ENCODE measurements at places on chromosomes 5 and 9.

- no peaks in the 10 kb centered on the region for H3K36me3 ChIP-seq
- no peaks in the 10 kb centered on the region for H3K27me3 ChIP-seq
- no peak overlapping the region for H3K4me3 ChIP-seq
- no peak overlapping the region for H3K27ac ChIP-seq
- DNase-seq: no peak
These were observed 274.4 kb downstream of the KCNN2 start for GRCh38 chr5:114636271-114636670.

- peaks cover 23% of the 10 kb centered on the region for H3K4me1 ChIP-seq
- H3K27ac ChIP-seq: no peak overlapping the region
- no peaks in the 10 kb centered on the region for H3K36me3 ChIP-seq
- no peak for DNase-seq
These were observed 177.0 kb upstream of the MVB12B start for GRCh38 chr9:126149661-126150060.

DNA sequence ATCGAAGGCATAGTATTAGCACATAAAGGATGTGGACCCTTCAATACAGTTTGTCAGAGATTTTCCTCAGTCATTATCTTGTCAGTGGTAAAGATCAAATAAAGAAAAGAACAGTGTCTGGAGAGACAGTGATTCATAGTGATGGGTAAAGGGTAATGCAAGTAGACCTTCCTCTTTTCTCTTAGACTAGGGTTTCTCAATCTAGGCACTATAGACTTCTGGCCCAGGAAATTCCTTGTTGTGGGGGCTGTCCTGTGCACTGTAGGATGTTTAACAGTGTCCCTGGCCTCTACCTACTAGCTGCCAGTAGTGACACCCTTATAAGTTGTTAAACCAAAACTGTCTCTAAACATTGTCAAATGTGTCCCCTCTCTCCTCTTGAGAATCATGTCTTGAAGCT lies 6.9 kb downstream of the CAMK4 start:
- H3K36me3 ChIP-seq: no peaks in the 10 kb centered on the region
- no peak overlapping the region for H3K4me3 ChIP-seq
- no peak overlapping the region for H3K27ac ChIP-seq
- no peaks in the 10 kb centered on the region for H3K27me3 ChIP-seq
- no peak for DNase-seq
- H3K4me1 ChIP-seq: peaks cover 11% of the 10 kb centered on the region

DNA sequence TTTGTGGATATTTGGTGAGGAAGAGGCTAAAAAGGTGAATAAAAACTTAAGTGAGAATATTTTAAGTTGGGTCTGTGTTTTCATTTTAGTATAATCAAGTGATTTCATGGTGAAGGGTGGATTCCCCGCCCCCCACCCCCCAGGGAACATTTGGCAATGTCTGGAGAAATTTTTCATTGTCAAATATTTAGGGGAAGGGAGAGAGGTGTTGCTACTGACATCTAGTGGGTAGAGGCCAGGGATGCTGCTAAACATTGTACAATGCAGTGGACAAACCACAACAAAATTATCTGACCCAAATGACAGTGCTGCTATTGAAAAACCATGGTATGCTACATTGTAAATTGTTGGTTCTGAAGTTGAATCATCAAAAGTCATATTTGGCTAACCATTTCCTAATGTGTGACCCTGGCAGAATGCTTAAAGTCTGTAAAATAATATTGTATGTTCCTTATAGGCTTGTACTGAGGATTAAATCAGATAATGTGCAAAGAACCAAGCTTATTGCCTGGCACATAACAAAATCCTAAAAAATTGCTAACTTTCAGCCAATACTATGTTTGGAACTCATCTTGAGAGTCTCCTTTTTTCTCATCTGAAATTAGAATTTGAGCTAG lies 5.6 kb downstream of the C5orf24 start:
- no peaks in the 10 kb centered on the region for H3K27me3 ChIP-seq
- H3K36me3 ChIP-seq: peaks cover 84% of the 10 kb centered on the region
- H3K4me3 ChIP-seq: no peak overlapping the region
- H3K27ac ChIP-seq: peak overlapping the region; percentile 56

GRCh38 chr5:171421331-171422262 lies 2.1 kb downstream of the FGF18 start:
- H3K4me3 ChIP-seq: peak overlapping the region; percentile 88
- no peak overlapping the region for H3K27ac ChIP-seq
- H3K4me1 ChIP-seq: peaks cover 42% of the 10 kb centered on the region
- H3K27me3 ChIP-seq: peaks cover 26% of the 10 kb centered on the region

DNA sequence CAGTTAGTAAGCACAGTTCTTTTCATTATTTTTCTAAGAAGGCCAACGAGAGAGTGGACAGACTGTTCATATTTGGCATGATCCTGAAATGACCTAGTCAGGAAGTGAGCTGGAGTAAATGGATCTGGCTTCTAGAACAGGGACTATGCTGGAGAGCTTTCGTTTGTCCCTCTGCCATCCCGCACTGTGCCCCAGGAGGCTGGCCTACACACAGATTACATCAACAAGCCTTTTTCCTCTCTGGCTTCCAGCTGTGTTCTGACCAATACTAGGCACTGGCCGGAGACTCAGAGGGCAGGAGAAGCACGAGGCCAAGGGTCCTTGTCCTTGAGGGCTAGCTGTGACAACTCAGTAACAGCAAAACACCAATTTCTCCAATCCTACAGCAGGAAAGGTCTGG lies 127.8 kb downstream of the MED27 start:
- no peak overlapping the region for H3K4me3 ChIP-seq
- no peaks in the 10 kb centered on the region for H3K4me1 ChIP-seq
- H3K36me3 ChIP-seq: no peaks in the 10 kb centered on the region
- H3K27me3 ChIP-seq: no peaks in the 10 kb centered on the region

GRCh38 chr5:135437422-135437795 lies 9.7 kb downstream of the DCANP1 start:
- H3K36me3 ChIP-seq: no peaks in the 10 kb centered on the region
- peaks cover 64% of the 10 kb centered on the region for H3K27me3 ChIP-seq
- H3K4me3 ChIP-seq: no peak overlapping the region

- H3K27ac ChIP-seq: no peak overlapping the region
- no peak overlapping the region for H3K4me3 ChIP-seq
- no peaks in the 10 kb centered on the region for H3K36me3 ChIP-seq
These were observed 273.1 kb upstream of the PIK3R1 start for GRCh38 chr5:67942421-67942820.

DNA sequence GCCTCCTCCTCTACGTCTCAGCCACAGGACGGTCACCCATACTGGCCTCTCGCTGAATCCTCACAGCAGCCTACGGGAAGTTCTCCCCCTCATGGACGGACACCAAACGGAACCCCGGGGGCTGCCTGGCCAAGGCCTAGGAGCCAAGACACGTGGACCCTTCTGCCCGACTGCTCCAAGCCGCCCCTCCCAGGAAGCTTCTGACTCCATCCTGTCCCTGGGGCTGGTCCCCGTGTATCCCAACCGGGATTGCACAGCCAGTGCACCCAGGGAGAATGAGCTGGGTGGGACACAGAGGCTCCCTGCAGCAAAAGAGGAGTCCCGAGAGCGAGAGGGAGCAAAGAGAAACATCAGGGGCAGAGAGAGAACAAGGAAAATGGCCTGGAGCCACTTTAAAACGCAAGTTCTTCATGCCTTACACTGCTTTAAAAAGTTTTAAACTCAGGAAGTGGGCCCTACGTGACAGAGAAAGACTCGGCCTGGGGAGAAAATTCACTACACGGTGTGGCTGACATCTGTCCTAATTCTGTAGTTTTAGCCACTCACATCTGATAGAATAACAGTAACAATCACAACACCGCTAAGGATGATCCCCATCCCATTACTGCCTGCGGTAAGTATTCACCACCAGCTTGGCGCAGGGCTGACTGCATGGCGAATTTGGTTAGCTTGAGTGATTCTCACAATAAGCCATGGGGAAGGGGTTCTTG lies 3.0 kb downstream of the FAM78A start:
- DNase-seq: no peak
- H3K27ac ChIP-seq: no peak overlapping the region
- peaks cover 31% of the 10 kb centered on the region for H3K27me3 ChIP-seq
- H3K4me3 ChIP-seq: no peak overlapping the region

DNA sequence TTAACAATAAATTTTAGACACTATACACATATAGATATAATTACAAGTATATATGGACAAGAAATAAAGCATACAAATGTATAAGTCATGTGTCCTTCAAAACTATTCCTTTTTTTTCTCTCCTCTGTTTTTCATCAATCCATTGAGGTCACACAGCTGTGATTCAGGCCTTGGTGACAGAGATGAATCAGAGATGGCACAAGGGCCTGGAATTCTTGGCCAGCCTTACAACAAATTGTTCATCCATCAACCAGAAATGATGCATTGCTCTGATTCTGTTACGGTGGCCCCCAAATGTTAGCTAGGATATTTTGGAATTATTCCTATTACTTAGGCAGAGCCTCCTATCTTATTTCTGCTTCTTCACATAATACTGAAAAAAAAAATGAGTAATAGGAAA lies 108.7 kb upstream of the MPDZ start:
- no peak overlapping the region for H3K27ac ChIP-seq
- H3K4me1 ChIP-seq: no peaks in the 10 kb centered on the region
- no peaks in the 10 kb centered on the region for H3K36me3 ChIP-seq
- H3K4me3 ChIP-seq: no peak overlapping the region
- no peak for DNase-seq
- peaks cover 15% of the 10 kb centered on the region for H3K27me3 ChIP-seq
